ENCODE measurements at places on chromosomes 6 and 20. TPM values are rescaled to one million over a fixed set of nuclear protein-coding genes. Genes with fewer than 3 reads are reported as not detected.

DNA sequence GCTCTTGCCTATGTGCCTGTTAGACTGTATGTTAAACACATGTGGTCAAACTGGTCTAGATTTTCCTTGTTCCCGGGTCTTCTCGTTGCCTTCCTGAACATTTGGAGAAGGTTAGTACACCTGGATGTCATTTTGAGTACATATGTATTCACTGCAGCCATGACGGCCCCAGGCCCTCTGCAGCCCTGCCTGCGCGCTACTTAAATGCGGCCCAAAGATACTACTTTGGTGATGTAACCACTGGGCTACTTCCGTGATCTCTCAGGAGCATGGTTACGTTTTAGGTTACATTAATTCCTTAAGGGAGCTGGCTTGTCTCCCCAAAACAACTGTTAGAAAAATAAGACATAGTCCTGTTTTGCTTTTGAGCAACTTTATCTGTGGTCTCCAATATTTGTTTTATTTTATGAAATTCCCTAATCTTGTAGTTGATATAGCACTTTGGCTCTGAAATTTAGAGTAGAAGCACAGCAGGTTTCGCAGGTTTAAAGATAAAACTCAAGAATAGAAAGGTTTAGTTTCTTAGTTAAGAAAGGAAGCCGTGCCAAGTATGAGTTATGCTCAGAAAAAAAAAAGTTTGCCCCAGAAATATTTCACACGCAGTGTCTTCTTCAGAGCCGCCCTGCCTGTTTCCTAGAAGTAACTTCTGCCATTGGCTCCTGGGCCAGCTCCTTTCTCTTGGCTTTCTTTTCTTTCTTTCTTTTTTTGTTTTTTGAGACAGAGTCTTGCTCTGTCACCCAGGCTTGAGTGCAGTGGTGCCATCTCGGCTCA lies 38.1 kb downstream of the TIAM2 start:
- DNase-seq, result no peak

- DNase-seq, result no peak
Observed at GRCh38 chr20:54234991-54235390, 27.1 kb downstream of the PFDN4 start.

- no peak for DNase-seq
Observed at GRCh38 chr6:170269846-170270541, 20.9 kb downstream of the DLL1 start.

- no peak for DNase-seq
Observed at GRCh38 chr20:32130352-32130751, 20.8 kb downstream of the TM9SF4 start.

- DNase-seq, result no peak
Observed at GRCh38 chr6:45428727-45429126, 51.0 kb upstream of the SUPT3H start.

DNA sequence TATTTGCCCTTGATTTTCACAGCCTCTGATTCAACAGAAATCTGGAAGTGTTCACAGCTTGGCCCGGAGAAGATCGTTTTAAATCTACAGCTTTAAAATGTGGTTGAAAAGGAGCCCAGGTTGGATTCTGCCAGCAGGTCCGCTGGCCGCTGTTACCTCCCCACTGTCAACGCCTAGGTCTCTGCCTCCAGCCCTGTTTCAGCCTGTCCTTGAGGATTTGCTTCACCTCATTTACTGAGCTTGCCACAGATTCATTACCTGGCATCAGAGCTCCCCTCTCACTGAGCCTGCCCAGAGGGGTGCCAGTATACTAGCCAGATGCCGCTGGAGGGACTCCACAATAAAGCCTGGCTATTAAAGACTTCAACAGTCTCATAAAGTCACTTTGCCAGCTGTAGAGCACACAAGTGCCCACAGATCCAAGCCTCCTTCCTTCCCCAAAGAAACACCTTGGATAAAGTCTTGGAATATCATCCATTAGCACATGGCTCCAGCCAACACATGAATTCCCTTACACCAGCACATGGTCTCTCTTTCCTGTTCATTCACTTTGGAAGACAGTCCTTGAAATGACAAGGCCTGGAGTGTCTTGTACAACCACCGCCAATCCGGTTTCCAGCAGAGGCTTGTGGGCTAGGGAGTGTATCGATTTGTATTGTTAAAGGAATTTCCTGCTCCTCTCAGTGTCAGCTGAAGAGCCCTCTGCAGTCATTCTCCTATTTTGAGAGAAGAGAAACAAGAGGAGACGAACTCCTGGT lies 9.5 kb upstream of the NR2E1 start:
- DNase-seq, result peak; percentile 43

GRCh38 chr20:3420211-3420707 lies 12.8 kb upstream of the DNAAF9 start:
- DNase-seq, result no peak

DNA sequence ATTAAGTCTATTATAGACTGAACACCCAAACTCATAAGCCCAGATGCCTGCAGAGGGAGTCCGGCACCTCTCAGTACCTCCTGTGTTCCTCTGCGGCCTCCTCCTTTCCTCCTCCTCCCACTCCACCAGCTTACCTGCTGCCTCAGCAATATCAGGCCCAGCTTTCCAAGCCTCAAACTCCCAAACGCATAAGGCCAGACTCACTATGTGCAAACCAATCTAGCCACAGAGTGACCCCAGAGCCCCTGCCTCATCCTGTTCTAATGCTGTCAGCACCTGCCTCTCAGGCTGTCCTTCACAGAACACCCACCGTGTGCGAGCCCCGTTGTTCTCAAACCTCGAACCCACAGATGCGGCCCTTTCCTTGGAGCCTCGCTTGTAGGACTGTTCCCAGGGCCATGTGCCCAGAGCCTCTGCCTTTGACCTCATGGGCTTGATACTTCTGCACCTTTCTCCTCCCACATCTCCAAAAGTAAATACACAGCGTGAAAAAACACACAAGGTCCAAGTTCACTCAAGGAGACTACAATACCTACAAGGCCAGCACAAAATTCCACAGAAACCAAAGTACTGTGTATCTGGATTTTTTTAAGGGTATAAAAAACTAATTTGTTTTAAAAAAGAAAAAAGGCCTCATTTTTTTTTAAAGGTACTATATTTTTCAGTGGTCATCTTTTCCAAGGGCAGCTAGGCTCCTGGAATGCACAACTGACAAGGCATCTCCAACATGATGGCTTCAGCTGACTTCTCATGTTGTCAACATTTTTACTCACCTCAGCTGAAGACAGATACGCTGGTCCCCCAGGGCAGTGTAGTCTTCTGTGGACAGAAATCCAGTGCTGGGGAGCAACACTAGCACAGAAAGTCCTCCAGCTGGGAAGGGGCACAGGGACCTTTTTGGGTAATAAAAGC lies 52.3 kb downstream of the ABHD12 start:
- DNase-seq, result no peak

GRCh38 chr20:14723614-14724013 lies 386.2 kb upstream of the FLRT3 start:
- DNase-seq, result no peak

GRCh38 chr6:167827583-167828324 lies 1.0 kb downstream of the AFDN start:
- no peak for DNase-seq

- DNase-seq, result peak; percentile 87
Observed at GRCh38 chr20:34983995-34984735, 28.5 kb downstream of the MYH7B start.

DNA sequence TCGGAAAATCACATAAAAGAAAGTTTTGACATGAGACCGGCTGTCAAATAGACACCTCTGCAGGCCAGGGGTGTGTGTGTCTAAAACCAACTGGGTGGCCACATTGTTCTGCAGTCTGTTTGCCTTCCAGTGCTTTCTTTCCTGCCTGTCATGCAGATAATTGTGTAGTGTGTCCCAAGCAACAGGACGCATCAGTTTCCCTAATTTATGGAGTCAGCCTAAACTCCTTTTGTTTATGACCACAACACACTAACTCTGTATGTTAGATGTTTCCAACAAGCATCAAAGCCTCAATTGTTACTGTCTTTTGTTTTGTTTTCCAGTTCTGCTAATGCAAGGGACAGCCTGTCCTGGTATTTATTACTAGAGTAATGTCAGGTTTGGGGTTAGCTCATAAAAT lies 205.7 kb downstream of the ATXN1 start:
- no peak for DNase-seq

GRCh38 chr6:18004256-18004985 lies 17.0 kb upstream of the KIF13A start:
- DNase-seq, result no peak

GRCh38 chr6:154134471-154135147 lies 95.6 kb downstream of the OPRM1 start:
- DNase-seq, result no peak

- DNase-seq, result no peak
Observed at GRCh38 chr20:45647441-45648050, 16.5 kb upstream of the WFDC9 start.

- no peak for DNase-seq
Observed at GRCh38 chr6:14838133-14838583, 407.7 kb upstream of the JARID2 start.

DNA sequence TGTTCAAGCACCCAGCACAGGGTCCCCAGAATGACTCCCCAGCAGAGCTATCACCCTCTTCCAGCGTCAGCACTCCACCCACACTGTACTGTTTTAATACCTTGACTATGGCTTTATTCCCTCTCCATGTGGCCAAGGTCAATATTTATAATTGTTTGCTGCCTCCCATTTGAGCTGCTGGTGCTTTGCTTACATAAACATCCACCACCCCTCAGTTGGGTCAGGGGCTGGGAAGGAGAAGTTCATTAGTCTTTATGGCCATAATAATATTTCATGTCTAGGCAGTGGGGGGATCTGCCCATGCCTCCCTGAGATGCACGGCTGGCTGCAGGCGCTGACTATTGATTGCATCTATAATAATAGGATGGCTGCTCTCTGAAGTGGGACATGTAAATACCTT lies 41.8 kb upstream of the SAYSD1 start:
- DNase-seq, result peak; percentile 4

GRCh38 chr20:45011108-45011526 lies 44.8 kb downstream of the STK4 start:
- DNase-seq, result peak; percentile 52

ADAM33 gene
- 3.3 TPM for total RNA-seq

OXT gene
- 1.5 TPM for total RNA-seq

NT5E gene
- total RNA-seq, result 0.94 TPM

NEURL2 gene
- 8.1 TPM for total RNA-seq

BPIFA1 gene
- total RNA-seq, result not detected

TRIM31 gene
- not detected for total RNA-seq

BACH2 gene
- 2.5 TPM for total RNA-seq

Measured in H7 (cell line).